ENCODE measurements at places on chromosomes 3 and 15.

GRCh38 chr3:94520364-94520763, 457.5 kb downstream of the NSUN3 start:
- DNase-seq: no peak

- no peak for DNase-seq
Measured at GRCh38 chr15:80953001-80953952, 36.3 kb downstream of the MESD start.

DNA sequence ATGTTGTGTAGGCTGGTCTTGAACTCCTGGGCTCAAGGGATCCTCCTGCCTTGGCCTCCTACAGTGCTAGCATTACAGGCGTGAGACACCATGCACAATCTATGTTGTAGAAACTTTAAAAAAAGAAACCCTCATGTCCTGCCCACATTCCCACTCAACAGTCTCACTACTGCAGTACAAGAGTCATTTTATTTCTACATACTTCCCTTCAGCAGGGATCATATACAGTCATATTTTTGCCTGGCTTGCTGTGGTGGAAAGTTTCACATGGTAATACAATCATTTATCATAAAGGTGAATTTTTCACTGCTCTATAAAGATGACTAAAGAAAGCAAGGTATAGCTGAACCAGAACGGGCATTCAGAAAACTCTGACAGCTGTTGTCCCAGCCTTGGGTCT, 53.8 kb upstream of the PIK3CB start:
- no peak for DNase-seq

DNA sequence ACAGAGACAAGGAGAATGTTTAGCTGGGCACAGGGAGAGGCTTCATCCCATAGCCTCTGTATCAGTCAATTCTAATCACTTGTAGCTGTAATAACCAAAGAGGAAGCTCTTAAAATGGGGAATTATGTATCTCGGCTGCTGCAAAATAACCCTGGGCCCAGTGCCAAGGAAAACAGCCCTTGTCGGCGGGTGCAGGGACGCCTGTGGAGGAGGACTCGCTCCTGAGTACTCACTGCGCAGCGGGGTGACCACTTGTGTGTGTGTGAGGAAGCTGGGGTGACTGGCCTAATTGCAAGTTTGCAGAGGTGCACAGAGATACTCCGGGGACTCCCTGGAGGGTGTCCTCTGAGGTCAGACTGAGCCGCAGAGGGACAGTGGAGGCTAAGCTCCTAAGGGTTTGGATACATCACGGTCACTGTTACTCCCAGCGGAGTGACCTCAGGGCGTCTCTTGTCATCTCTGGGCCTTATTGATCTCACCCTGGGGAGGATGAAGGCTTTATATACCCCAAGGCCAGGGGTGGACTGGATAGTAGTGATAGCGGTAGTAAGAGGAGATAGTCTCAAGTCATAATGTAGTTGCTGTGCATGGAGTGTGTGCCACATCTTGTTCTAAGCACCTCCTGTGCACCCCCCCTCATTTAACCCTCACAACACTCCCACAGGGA, 37.2 kb downstream of the SLC6A6 start:
- no peak for DNase-seq

DNA sequence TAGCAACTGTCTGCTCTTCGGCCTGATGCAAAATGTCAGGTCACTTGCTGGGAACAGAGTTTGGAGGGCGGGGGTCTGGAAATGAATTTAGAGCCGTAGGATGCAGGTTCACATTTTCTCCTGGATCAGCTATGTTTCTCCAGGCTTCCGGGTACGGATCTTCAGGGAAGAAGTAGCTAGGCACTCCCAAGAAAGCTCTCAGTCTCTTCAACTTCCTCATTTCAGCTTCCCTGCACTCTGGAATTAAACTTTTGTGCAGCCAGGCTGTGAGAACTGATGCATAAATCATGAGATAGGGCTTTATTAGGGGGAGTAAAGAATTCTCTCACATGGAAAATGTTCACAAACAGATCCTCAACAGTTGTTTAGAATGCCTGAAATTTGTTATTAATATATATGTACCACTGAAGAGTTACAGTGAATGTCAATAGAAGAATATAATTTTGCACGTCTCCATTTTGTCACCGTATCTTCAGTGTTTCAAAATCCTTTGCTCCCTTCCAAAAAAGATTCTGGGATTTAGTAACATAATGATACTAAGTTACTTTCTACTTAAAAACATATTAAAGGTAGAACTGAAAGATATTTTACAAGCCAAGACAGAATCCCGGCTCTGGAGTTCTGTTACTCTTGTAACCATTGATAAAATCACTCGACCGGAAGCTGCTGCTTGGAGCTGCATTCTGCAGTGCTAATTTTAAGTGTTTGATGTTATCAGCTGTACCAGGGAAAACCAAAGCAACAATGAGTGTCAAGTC, 178.5 kb upstream of the P2RY1 start:
- no peak for DNase-seq

- no peak for DNase-seq
Measured at GRCh38 chr3:23710555-23710954, 95.2 kb upstream of the UBE2E1 start.

DNA sequence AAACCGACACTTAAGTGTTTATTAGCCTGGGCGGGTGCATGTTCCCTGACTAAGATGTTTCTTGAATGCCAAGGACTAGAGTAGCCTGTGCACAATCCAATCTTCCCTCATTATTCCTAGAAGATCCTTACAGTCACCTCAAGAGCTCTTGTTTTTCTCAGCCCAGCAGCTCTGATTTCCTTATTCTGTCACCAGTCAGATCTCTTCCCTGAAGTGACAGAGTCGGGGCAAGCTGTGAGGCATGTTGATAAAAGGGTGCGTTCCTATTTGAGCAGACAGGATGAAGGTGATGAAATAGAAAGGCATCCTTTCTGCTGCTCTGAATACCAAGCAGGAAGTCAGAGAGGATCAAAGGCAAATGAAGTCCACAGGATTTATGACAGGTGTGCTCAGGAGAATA, 125.6 kb upstream of the MCTP2 start:
- no peak for DNase-seq

DNA sequence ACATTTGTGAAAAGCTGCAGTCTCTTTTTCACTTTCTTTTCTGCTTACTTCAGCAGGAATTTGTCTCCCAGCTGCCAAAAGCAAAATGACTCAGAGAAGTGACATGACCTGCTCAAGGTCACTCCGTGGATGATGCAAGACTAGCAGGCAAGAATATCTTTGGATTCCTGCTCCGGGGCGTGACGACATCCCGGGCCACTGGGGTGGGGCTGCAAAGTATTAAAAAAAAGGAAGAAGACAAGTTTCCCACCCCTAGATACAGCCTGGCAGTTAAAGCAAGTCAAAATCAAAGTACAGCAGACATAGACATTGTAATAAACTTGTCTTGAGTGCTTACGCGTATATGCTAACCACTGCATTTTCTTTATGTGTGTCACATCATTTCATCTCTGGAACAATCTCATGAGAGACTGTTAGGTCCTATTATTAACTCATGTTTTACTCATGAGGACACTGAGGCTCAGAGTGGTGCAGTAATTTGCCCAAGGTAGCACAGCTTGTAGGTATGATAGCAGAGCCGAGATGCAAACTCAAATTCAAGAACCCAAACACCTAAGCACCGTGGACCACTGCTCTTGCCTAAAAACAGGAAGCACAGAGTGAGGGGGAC, 485.2 kb upstream of the PROK2 start:
- DNase-seq: no peak

GRCh38 chr3:114626751-114627150, 332.9 kb downstream of the TIGIT start:
- no peak for DNase-seq

DNA sequence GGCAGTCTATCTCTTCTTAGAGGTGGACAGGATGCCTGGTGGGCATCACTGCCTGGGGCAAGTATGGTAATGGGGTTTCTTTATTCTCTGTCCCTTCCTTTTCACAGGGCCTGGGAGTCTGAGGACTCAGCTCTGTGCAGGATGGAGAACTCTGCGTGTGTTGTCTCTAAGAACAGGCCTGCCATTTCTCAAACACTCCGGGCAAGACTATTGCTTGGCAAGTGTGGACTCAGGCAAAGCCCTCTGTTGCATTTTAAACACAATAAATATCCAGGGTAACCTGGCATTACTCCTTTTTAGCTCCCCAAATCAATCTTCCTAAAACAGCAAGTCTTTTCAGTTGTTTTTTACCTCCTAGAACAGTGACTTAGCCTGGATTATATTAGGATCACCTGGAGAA, 185.1 kb upstream of the ROPN1 start:
- no peak for DNase-seq

DNA sequence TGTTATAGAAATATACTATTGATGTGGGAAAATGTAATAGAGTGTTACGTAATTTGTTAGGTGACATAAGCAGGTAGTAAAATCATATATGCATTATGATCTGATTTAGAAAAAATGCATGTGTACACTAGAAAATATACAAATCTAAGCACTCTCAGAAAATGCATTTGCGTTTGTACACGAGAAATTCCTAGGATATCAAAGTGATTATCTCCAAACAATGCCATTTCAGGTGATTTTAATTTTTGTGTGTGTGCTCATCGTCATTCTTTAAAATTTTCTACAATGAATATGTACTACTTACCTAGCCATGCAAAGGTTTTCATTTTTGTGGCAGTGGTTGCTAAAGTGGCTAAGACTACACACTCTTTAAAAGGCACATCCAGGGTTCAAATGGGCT, 140.8 kb upstream of the RAD18 start:
- no peak for DNase-seq

GRCh38 chr3:7562892-7563291, 702.0 kb downstream of the GRM7 start:
- DNase-seq: no peak

DNA sequence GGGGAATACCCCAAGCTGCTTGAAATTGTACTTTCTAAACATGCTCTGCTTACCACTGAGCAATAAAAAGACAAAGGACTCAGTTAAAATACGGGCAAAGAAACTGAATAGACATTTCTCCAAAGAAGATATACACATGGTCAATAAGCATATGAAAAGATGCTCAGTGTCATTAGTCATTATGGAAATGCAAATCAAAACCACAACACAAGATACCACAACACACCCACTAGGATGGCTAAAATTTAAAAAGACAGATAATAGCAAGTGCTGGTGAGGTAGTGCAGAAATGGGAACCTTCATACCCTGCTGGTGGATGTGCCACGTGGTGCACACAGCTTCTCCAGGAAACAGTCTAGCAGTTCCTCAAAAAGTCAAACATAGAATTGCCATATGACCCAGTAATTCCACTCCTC, 21.3 kb downstream of the LRIG1 start:
- no peak for DNase-seq

DNA sequence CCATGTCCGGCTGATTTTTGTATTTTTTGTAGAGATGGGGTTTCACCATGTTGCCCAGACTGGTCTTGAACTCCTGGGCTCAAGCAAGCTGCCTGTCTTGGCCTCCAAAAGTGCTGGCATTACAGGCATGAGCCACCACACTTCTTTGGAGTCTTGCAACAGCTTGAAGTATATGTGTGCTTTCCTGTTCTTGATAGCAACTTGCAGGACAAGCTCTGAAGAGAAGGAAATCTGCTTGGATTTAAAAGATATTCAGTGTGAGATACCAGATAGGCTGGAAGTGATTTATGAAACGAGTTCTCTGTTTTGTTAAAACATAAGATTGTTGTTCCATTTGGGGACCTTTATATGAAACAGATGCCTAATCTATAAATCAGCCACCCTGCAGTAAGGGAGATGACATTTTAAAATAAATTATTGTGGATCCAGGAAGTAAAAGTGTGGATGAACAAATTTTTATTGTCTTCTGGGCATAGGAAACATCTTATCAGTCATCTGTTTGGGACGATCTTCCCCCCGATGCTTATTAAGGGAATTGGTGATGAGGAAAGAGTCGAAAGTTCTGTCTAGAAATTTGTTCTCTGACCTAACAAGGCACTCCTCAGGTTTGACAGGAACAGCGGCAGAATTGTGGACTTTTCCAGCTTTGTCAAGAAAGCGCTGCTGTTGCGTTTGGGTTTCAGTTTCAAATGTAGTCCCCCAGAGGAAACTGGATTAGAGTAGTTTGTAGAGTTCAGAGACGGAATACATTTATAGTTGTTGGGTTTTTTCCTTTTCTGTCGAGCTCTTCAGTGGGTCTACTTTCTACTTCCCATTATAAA, 53.7 kb upstream of the MAGI1 start:
- no peak for DNase-seq

DNA sequence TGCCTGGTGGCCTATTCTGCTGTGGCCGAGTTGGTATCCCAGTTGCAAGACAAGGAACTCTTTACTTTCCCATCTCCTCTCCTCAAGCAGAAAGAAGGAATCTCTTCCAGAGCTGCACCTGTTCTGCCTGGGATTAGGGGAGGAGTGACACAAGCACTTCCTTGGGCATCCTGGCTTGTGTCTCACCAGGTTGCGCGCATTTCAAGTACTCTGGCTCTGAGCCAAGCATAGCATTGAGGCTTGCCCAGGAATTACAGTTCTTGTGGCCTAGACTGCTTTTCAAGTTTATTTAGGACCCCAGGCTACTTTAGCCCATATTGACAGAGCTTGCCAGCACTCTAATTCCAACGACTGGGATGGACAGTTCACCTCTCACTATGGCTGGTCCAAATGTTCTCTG, 150.5 kb downstream of the RSRC1 start:
- DNase-seq: no peak

GRCh38 chr3:177598097-177598833, 401.0 kb upstream of the TBL1XR1 start:
- DNase-seq: no peak

DNA sequence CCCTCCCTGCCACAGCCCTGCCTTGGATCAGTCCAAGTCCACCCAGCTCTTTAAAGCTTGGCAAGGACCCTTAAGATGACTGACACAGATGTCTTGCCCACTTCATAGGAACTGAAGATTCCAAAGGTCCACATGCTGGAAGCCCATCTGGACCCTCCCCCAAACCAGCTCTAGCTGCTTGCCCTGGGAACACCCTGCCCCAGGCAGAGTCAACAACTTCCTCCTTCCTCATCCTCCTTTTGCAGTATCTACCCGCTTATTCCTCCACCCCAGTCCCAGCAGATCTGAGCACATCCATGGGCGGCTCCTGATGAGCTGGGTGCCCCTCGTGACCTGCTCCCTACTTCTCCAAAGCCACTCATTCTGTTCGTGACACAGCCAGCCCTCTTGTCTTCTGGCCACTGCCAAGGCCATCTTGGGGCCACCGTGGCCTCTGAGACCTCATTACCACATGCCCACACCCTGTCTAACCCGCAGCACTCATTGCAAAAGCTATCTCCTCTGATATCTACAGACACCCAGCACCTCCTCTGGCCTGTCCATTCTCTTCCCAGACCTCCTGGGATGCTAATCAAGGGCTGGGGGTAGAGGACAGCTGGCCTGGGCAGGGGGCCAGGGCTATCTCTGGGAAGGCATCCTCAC, 2.0 kb upstream of the PFKFB4 start:
- no peak for DNase-seq

DNA sequence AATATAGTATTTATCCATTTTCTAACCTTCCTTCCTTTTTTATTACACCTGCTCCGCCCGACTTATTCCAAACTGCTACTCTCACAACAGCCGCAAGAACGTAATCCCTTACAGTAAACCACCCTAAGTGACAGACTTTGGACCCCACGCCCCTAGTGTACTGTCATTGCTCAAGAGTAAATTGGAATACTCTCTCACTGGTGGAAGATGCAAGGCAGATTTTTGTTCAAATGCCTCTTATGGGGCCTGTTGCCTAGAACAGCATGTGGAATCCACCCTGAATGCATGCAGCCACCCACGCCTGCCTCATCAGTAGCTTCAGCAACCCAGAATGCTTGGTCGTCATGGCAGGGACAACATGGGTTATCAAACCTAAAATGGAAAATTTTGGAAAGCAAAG, 226.2 kb upstream of the ST8SIA2 start:
- DNase-seq: no peak
